Activated CD4-positive, CD25-positive, alpha-beta regulatory T cell treated with anti-CD3 and anti-CD28 coated beads, Interleukin-2, amount 50 U/mL, for 72 hours (primary cell): ENCODE measurements at places on chromosomes 13 and 19.

GRCh38 chr19:42657556-42657955, 62.8 kb upstream of the CEACAM8 start:
- no peak for DNase-seq

- no peak for DNase-seq
Measured at GRCh38 chr13:101307181-101307701, 109.1 kb downstream of the NALCN start.

GRCh38 chr19:52212572-52213255, 22.9 kb downstream of the PPP2R1A start:
- no peak for DNase-seq

DNA sequence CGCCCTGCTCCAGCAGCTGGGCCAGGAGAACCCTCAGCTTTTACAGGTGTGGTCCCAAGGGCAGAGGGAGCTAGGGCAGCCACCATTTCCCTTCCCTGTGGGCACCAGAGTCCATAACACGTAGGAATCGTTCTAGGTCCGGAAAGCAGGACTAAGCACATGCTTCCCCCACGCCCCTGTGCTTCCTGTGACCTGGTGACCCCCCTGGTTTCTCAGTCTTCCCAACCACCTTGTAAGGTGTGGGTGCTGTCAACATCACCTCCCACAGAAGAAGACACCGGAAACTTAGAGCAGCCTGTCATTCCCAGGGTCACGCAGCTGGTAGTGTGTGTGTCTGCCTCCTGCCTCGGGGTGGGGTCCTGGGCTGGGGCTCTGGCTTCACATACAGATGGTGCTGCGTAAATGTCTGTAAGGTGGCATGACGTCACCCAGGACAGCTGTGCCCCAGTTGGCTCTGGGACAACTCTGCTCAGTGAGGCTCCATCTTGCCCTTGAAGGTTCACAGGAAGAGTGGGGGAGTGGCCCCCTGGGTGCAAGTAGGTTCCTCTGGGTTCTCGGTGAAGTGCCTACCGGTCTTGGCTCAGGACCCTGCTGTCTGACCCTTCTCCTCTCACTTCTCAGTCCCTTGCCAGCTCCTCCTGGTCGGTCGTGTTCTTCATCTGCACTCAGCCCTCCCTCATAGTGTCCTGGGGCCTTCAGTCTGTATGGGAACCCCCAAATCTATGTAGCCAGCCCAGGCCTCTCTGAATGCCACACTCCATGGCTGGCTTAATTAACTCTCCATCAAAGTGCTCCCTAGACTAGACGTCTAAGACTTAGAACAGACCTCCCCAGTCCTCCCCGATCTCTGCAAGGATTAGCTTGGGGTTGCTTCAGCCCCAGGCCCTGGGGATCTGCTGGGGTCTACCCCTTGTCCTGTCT, 4.0 kb downstream of the RAD23A start:
- DNase-seq: no peak

- DNase-seq: no peak
Measured at GRCh38 chr13:70162141-70162540, 53.9 kb upstream of the KLHL1 start.

DNA sequence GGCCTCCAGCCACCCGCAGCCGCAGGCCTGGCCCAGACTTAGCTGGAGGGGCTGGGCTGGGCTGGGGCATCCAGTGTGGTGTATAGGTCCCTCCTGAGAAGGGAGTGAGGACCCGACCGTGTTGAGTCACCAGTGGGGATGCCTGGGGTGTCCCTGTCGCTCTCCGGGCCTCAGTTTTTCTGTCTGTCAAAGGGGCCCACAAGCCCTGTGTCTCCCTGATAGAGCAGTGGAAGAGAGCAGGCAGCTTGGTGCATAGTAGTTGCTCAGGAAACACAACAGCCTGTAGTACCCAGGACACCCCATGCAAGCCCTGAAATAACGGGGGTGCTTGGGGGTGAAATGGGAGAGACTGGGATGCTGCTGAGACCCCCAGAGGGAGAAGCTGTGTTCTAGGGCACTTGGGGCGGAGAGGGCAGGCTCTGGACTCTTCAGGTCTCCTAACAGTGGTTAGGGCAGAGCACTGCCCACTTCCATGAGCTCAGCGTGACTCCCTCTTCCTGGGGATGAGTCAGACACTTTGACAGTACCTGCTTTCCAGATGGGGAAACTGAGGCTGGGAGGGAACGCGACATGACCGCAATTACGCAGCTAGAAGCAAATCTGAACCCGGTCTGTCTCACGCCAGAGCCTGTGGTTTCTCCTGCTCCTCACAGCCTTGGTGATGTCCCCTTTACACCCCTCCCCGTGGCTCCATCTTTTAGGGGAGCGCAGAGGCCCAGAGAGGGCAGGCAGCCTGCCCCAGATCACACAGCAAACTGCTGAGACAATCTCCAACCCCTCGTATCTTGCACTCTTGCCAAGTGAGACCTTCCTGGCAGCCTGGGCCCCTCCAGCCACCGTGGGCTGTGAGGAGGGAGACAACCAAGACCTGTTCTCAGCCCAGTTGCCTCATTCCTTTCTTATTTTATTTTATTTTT, 692 bp downstream of the SULT2B1 start:
- no peak for DNase-seq

DNA sequence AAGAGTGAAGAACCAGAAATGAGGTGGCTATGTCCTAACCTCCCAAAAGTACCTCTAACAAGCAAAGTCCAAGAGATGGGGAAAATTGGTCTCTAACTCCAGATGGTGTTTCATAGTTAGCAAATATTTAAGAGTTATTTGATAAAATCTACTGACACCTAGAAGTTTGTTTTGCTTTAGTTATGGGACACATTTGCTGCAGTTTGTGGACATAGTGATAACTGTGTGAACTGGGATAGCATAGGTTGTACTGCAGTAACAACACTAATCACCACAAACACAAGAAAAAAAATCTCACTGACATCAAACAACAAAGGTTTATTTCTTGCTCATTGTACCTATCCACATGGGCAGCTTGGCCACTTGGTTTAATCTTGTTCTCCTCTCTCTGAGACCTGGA, 965.0 kb upstream of the SPRY2 start:
- no peak for DNase-seq

DNA sequence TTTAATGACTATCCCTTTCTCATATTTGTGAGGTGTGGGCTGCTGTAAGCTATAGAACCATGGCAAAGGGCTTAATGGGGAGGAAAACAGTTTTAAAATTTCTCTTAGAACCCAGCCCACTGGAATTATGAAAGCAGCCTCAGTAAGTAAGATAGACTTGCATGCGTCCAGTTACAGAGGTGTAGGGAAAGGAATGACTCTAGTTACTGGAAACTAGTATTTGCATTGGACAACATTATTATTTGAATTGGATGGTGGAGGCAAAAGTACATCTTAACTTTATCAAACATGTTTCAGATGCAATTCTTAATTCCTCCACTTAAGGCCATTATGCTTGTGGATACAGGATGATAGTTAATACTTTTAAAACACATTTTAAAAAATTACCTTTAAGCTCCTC, 292.9 kb downstream of the SPRY2 start:
- DNase-seq: no peak

DNA sequence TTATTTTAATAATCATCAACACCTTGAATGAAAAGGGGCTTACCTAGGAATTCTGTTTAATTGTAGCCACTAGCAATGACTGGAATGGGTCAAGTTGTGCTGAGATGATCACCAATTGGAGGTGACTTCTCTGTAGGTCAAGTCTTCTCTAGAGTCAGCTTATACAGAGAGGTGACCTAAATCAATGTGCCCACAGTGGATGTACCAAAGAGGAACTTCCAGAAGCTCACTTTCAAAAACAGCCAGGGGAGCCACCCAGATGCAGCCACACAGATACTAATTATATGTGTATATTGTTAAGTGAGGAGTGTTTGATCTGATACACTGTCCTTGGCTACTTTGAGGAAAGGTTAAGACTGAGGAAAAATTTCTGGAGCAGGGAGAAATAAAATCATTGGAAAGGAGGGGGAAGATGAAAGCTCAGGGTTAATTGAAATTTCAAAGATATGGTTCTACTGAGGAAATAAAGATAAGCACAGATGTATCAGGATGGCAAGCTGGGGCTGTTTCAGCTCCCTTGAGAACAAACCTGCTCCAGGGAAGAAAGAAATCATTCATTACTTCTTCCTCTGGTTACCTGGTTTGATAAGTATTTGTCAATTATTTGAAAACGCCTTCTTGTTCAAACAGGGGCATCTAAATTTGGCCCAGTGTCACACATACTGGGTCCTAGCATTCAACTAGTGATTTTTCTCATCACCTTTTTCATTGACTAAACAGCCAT, 5.1 kb downstream of the GPR183 start:
- DNase-seq: no peak

GRCh38 chr13:64020126-64020525, 2604.5 kb upstream of the PCDH20 start:
- no peak for DNase-seq

DNA sequence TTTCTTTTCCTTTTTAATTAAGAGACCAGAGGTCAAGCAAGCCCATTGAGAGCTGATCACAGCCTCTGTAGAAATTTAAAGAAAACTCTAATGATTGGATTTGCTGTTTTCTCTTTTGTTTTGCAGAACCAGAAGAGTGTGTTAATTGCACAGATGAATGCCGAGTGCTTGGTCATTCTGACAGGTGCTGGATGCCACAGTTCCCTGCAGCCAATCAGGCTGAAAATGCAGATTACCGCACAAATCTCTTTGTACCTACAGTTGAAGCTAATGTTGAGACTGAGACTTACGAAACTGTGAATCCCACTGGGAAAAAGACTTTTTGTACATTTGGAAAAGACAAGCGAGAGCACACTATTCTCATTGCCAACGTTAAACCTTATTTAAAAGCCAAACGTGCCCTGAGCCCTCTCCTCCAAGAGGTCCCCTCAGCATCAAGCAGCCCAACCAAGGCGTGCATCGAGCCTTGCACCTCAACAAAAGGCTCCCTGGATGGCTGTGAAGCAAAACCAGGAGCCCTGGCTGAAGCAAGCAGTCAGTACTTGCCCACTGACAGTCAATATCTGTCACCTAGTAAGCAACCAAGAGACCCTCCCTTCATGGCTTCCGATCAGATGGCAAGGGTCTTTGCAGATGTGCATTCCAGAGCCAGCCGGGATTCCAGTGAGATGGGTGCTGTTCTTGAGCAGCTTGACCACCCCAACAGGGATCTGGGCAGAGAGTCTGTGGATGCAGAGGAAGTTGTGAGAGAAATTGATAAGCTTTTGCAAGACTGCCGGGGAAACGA, 93.1 kb downstream of the PCDH17 start:
- no peak for DNase-seq

DNA sequence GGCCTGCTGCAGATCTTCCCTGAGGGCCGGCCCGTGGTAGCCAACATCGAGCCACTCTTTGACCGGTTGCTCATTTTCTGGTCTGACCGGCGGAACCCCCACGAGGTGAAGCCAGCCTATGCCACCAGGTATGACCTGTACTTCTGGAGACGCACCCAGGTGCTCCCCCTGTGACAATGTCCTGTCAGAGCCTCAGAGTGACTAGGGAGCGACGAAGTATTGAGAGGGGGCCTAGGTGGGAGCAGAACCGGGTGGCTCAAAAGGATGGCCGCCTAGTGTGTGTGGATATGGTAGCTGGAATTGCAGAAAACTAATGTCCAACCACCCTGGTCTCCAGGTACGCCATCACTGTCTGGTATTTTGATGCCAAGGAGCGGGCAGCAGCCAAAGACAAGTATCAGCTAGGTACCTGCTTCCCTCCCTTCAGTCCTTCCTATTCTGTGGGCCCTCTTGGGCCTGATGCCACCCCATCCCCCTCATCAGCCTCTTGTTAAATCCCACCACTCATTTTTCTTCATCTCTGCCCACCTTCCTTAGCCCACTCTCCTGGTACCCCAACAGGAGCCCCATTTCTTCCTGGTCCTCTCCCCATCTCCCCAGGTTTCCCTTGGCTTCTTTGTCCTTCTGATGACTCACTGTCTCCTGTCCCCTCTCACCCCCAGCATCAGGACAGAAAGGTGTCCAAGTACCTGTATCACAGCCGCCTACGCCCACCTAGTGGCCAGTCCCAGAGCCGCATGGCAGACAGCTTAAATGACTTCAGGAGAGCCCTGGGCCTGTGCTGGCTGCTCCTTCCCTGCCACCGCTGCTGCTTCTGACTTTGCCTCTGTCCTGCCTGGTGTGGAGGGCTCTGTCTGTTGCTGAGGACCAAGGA, 8.4 kb downstream of the EGLN2 start:
- DNase-seq: no peak

- DNase-seq: no peak
Measured at GRCh38 chr13:97348569-97349100, 85.3 kb upstream of the RAP2A start.

DNA sequence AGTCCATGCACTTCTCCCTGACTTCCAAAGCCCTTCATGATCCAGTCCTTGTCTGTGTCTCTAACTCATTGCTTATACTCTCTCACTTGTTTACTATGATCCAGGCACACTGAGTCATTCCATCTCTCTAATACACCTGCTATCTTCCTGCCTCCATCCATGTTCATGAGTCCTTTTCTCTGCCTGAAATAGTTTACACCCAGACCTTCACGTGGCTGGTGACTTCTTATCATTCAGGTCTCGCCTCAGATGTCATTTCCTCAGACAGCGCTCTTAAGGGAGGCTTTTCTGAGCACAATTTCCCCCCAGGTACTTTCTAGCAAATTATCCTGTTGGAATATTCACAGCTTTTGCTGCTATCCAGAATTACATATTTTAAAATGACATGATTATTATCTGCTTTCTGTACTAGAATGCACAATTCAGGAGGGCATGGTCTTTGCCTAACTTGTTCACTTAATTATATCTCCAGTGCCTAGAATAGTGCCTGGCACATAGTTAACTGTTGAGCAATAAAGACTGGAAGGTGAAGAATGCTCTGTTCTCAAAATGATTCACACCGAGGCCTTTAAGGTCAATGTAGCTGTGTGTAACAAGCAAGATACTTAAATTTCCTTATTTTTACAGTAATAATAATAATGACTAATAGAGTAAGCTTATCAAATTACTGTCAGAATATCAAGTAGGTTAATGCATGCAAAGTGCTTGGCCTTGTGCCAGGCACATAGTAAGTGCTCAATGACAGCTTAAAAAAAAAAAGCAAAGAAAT, 183.7 kb upstream of the SPRY2 start:
- DNase-seq: no peak

DNA sequence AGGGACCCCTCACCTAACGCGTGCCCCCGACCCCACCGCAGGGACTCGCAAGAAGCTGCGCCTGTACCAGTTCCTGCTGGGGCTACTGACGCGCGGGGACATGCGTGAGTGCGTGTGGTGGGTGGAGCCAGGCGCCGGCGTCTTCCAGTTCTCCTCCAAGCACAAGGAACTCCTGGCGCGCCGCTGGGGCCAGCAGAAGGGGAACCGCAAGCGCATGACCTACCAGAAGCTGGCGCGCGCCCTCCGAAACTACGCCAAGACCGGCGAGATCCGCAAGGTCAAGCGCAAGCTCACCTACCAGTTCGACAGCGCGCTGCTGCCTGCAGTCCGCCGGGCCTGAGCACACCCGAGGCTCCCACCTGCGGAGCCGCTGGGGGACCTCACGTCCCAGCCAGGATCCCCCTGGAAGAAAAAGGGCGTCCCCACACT, 4.7 kb upstream of the MYBPC2 start:
- DNase-seq: no peak
